ENCODE measurements at places on chromosomes 6 and 20. TPM values are rescaled to one million over a fixed set of nuclear protein-coding genes. Genes with fewer than 3 reads are reported as not detected.

GPX5 gene
- total RNA-seq, result not detected

OOEP gene
- total RNA-seq, result not detected

CFAP61 gene
- total RNA-seq, result not detected

RNASET2 gene
- 87.1 TPM for total RNA-seq

SRSF3 gene
- 372 TPM for total RNA-seq

- H3K4me1 ChIP-seq, result no peaks in the 10 kb centered on the region
- no peak for DNase-seq
- H3K27me3 ChIP-seq, result no peaks in the 10 kb centered on the region
- no peak overlapping the region for H3K4me3 ChIP-seq
These were observed 39.1 kb downstream of the KCNQ2 start for GRCh38 chr20:63433351-63433750.

DNA sequence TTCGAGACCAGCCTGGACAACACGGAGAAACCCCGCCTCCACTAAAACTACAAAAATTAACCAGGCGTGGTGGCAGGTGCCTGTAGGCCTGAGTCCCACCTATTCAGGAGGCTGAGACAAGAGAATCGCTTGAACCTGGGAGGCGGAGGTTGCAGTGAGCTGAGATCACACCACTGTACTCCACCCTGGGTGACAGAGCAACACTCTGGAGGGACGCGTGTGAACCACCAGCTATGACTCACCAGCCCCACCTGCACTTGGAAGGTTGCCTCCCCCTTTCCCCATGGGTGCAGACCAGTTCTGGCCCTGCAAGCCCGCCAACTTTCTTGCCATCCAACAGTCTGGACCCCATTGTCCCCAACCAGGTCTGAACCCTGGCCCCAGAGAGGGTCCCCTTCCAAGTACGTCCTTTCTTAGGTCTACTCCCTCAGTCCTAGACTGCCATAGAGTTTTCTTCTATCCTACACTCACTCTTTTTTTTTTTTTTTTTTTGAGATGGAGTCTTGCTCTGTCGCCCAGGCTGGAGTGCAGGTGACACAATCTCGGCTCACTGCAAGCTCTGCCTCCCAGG is 29.2 kb downstream of the ATP9A start:
- H3K27me3 ChIP-seq, result no peaks in the 10 kb centered on the region
- no peak overlapping the region for H3K27ac ChIP-seq

DNA sequence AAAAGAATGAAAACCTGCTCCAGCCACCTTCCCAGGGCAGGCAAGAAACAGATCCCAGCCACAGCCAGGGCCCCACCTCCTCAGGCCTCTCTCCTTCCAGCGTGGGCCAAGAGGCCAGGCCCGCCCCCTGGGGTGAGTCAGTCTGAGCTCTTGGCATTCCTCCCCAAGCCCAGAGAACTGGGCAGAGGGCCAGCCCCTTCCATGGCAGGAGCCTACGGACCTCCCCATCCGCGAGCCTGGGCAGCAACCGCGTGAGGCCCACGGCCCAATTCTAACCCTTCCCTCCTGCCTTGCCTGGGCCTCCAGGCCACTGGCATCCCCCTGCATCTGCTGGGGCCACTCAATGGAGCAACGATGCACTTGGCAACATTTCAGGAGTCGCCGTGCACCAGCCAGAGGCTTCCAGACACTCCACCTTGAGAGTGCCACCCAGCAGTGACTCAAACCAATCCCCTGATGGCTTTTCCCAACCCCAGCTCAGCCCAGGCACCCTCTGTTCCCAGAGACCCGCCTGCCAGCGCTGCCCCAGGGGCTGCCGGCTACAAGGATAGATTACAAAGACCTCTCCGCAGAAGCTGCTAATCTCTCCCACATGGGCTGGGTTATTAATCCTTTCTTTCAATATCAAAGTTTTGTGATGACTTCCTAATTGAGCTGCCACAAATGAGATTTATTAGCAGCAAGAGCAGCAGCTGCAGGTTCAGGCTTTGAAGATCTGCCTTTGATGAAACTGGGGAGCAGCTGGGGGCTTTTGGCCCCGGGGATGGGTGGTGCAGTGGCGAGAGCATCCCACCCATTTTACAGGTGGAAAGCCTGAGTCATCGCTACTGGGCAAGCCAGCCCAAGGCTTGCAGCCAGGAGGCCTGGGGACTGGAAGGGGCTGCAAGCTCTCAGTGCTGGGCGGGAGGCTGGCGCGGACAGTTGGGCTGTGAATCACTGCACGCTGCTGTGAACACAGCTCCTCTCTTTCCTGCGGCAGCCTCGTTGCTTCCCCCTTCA is 85.7 kb downstream of the NFATC2 start:
- no peaks in the 10 kb centered on the region for H3K27me3 ChIP-seq
- H3K4me3 ChIP-seq, result no peak overlapping the region
- peak; percentile 95 for DNase-seq

- DNase-seq, result no peak
- H3K36me3 ChIP-seq, result peaks cover 29% of the 10 kb centered on the region
- no peaks in the 10 kb centered on the region for H3K27me3 ChIP-seq
These were observed 25.2 kb downstream of the GHRH start for GRCh38 chr20:37236462-37236861.

DNA sequence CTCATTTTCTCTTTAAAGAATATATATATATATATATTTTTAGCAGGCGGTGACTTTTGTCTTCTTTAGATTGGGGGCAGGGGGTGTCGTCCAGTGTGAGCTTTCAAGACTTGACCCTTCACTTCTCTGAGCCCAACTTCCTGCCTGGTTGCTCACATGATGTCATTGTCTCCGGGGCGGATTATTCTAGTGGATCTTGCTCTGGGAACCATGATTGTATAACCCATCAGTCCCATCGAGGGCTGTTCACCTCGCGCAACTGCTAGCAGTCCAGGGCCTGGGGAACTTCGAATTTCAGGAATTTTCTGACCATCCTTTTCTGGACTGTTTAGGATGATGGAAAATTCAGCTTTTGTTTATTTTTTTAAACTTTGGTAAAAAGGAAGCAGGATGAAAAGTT is 1.0 kb downstream of the IGF2R start:
- H3K4me1 ChIP-seq, result peaks cover 9% of the 10 kb centered on the region
- no peaks in the 10 kb centered on the region for H3K27me3 ChIP-seq
- peak; percentile 82 for DNase-seq
- peak overlapping the region; percentile 79 for H3K27ac ChIP-seq
- H3K36me3 ChIP-seq, result no peaks in the 10 kb centered on the region

GRCh38 chr6:21457647-21458046 is 135.9 kb upstream of the SOX4 start:
- H3K27ac ChIP-seq, result no peak overlapping the region
- H3K36me3 ChIP-seq, result no peaks in the 10 kb centered on the region
- H3K4me3 ChIP-seq, result no peak overlapping the region
- no peaks in the 10 kb centered on the region for H3K4me1 ChIP-seq
- H3K27me3 ChIP-seq, result no peaks in the 10 kb centered on the region

- no peak overlapping the region for H3K4me3 ChIP-seq
- no peaks in the 10 kb centered on the region for H3K4me1 ChIP-seq
- H3K36me3 ChIP-seq, result no peaks in the 10 kb centered on the region
- DNase-seq, result no peak
- H3K27ac ChIP-seq, result no peak overlapping the region
- no peaks in the 10 kb centered on the region for H3K27me3 ChIP-seq
These were observed 34.7 kb upstream of the KCNB1 start for GRCh38 chr20:49516916-49517804.
